ENCODE measurements at places on chromosomes 4 and X.

DNA sequence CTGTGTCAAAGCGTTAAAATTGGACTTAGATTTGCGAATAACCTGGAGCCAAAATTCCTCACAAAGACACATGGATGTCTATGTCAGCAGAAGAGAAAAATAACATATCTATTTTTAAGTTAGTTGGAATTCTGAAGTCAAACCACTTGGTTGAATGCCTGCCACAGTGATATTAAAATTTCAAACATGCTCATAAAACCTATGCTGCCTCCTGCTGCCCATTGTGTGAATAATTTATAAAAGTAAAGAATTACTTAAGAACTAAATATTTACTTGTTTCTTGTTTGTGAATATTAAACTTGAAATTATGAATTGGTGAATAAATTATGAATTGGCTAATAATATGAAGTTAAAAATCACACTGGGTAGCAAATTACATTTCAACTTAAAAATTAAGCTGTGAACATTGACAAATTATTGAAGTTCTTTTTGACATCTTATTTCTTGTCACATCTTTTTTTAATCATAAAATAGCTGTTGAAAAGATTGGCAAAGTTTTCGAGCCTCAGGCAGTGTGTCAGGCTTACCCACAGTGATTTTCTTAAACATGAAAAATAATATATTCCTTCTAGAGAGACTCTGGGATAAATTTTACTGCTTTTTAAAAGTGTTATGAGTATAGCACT, 35.4 kb downstream of the FABP2 start:
- no peak for DNase-seq

- no peak for DNase-seq
These were observed 18.0 kb downstream of the ZRSR2 start for GRCh38 chrX:15808254-15808653.

DNA sequence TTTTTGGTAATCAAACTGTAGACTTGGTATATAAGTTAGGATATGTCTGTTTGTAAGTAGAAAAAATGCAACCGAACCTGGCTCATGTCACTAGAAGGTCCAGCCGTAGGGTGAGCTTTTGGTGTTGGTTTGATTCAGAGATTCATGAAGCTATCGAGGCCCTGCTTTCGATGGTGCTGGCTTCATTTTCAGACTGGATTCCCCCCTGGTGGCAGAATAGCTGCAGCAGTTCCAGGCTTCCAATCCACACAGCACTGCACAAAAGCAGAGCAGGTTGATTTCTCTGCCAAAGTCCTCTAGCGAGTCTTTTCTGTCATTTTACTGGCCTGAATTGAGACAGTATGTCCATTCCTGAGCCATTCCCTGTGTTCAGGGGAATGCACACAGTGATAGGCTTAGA, 33.1 kb downstream of the PDK3 start:
- no peak for DNase-seq

DNA sequence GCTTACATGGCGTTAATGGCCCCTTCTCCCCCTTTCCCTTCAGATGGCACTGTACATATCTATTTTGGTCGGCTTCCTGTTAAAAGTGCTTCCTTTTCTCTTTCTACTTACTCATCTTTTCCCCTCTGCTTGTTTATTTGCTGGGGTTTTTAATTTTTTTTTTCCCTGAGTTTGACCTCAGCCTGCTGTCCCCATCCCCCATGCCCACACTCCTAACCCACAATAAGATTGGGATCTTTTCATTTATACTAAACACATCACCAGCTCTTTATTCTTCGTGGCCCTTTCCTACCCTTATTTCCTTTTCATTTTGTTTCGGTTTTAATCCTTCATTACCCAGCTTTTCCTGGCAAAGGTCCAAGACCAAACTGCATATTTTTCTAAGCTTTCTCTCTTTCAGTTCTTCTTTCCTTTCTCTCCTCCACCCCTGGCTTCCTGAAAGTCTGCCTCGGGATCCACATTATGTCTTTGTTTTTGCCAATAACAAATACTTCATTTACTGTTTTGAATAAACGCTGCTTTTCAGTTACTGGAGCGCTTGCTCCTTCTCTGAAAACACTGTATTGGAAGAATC, 152.0 kb upstream of the USP9X start:
- no peak for DNase-seq

DNA sequence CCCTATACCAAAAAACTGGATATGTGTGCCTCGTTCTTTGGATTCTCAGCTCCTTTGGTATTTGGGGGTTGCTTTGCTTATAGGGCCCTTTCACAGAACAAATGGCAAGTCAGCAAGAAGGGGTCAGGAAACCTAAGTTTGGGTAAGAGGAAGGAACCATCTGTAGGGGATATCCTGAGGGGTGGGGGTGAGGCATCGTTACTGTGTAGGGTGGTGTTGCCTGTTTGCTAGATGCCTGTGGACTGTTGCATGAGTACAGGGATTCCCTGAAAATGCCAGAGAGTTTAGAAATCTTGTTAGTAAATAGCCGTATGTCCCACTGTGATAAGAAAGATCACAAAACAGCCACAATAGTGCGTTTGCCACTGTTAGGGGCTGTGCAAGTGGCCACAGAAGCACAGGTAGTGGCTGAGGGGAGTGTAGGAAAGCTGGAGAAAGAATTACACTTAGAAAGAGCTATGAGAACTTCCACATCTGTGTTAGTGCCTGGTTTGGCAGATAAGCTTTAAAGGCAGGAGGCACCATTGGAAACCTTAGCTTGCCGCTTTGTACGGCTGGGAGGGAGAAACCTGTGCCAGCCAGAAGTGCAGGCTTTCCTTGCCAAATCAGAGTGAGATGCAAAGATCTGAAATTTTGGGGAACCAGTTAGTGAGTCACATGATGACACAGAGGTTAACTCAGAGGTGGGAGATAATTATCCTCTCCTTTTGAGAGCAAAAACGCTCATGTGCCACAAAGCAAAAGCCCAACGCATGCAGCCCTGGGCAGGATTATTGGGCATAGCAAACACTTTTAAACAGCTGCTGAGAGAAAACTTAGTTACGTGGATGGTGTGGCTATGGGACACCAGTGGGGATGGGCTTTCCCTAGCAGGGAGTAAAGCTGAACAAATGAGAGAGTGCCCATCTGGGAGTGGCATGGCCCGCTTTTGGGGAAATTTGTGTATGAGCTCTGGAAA, 343.7 kb downstream of the ARAP2 start:
- DNase-seq: no peak
